Thoracic aorta (tissue), 2 donors: ENCODE measurements at places on chromosomes 5 and 9. TPM values are rescaled to one million over a fixed set of nuclear protein-coding genes. Genes with fewer than 3 reads are reported as not detected.

DNA sequence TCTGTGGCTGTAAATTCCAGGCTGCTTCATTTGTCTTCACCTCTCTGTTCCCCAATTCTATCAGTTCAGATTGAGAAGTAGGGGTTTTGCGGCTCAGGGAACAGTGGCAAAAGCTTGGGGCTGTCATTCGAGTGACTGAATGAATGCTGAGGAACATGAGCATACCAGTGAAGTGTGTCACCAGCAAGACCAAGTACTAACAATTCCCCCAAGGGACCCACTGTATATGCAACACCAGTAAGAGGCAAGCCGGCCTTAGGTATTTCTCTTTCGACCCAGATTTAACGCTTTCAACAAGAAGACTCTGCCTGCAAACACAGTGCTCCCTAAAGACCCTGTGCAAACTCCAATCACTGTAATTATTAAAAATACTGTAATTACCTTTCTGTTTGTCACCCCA lies 25.8 kb downstream of the KLHL3 start:
- no peak overlapping the region for H3K27ac ChIP-seq
- no peaks in the 10 kb centered on the region for H3K36me3 ChIP-seq
- peaks cover 4% of the 10 kb centered on the region for H3K4me1 ChIP-seq
- H3K27me3 ChIP-seq = no peaks in the 10 kb centered on the region
- no peak for DNase-seq

- H3K4me3 ChIP-seq = no peak overlapping the region
- no peaks in the 10 kb centered on the region for H3K4me1 ChIP-seq
- DNase-seq = no peak
Measured at GRCh38 chr9:85310573-85310972, 431.2 kb downstream of the AGTPBP1 start.

GRCh38 chr9:112530751-112531205 lies 44.2 kb downstream of the KIAA1958 start:
- H3K4me1 ChIP-seq = peaks cover 6% of the 10 kb centered on the region
- no peak overlapping the region for H3K4me3 ChIP-seq
- no peak overlapping the region for H3K27ac ChIP-seq
- no peaks in the 10 kb centered on the region for H3K27me3 ChIP-seq
- no peaks in the 10 kb centered on the region for H3K36me3 ChIP-seq

DNA sequence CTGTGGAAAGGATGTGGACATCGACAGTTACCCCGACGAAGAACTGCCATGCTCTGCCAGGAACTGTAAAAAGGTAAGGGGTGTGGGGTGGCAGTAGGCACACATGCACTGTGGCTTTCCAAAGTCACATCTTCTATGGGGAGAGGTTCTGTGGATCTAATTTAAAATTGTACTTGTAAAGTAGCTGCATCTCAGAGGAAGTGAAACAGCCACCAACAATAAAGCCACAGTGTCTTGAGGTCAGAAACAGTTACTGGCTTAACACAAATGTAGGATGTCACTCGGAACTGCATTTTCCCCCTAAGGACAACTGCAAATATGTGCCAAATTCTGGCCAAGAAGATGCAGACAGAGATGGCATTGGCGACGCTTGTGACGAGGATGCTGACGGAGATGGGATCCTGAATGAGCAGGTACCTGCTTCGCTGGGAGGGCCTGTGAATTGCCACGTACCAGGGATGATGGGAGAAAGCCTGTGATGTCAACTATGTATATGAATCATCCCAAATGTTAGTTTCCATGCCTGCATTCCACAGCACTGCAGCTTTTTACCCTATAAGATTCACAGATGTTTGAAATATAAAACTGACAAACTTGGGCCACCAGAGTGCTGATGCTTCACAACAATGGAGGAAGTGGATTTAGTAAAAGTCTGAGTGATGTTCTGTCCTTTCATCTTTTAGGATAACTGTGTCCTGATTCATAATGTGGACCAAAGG lies 35.3 kb downstream of the THBS4 start:
- no peaks in the 10 kb centered on the region for H3K4me1 ChIP-seq
- no peak overlapping the region for H3K4me3 ChIP-seq
- H3K27ac ChIP-seq = no peak overlapping the region
- H3K36me3 ChIP-seq = no peaks in the 10 kb centered on the region
- DNase-seq = no peak

GRCh38 chr5:145965804-145966203 lies 29.4 kb downstream of the SH3RF2 start:
- H3K4me3 ChIP-seq = no peak overlapping the region
- H3K27me3 ChIP-seq = no peaks in the 10 kb centered on the region
- no peak overlapping the region for H3K27ac ChIP-seq
- DNase-seq = no peak

- H3K4me3 ChIP-seq = peak overlapping the region; percentile 13
- H3K36me3 ChIP-seq = peaks cover 10% of the 10 kb centered on the region
- no peak overlapping the region for H3K27ac ChIP-seq
- H3K4me1 ChIP-seq = peaks cover 11% of the 10 kb centered on the region
- H3K27me3 ChIP-seq = no peaks in the 10 kb centered on the region
Measured at GRCh38 chr9:37424204-37424685, 1.7 kb downstream of the GRHPR start.

DNA sequence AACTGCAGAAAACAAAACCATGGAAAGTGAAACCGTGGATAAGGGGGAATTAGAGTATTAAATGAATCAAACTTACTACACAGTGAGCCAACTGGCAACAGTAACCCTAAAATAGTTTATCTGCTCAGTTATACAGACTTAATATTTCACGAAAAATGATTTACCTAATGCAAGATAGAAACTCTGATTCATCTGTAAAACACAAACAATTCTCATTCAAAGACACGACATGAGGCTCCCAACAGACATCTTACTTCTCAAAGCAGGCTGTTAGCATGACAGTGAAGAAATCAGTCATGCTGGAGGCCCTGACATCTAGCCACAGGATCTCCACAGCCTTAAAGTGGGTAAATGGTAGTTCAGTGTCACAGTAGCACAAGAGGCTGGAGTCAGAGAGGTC lies 131.2 kb downstream of the FBN2 start:
- no peak for DNase-seq
- no peak overlapping the region for H3K27ac ChIP-seq
- H3K4me3 ChIP-seq = no peak overlapping the region
- H3K36me3 ChIP-seq = no peaks in the 10 kb centered on the region

The PRSS3 gene
- total RNA-seq = not detected

The TNC gene
- 87.1 TPM for total RNA-seq

The FCN2 gene
- not detected for total RNA-seq

The C9orf50 gene
- total RNA-seq = not detected
